CD14-positive monocyte (primary cell): ENCODE measurements at places on chromosomes 4 and X.
A peak's percentile ranks its signal among the peaks of the same experiment; 100 is the strongest.

DNA sequence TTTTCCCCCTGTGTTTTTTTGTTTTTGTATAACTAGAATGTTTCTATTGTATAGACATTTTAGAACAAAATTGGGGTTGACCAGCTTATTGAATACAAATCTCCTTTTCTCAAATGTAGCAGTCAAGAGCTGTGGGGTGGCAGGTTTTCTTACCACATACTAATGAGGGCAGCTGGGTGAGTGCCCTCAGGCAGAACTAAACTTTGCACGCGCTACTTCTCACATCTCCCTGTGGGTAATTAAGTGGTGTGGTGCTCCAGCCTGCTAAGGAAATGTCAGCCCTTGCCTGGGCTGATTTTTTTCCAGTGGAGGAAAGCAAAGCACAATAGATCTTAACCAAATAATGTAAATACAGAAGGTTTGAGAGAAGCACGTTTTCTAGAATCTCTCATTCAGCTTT lies 717.6 kb upstream of the TENM3 start:
- no peak for DNase-seq

DNA sequence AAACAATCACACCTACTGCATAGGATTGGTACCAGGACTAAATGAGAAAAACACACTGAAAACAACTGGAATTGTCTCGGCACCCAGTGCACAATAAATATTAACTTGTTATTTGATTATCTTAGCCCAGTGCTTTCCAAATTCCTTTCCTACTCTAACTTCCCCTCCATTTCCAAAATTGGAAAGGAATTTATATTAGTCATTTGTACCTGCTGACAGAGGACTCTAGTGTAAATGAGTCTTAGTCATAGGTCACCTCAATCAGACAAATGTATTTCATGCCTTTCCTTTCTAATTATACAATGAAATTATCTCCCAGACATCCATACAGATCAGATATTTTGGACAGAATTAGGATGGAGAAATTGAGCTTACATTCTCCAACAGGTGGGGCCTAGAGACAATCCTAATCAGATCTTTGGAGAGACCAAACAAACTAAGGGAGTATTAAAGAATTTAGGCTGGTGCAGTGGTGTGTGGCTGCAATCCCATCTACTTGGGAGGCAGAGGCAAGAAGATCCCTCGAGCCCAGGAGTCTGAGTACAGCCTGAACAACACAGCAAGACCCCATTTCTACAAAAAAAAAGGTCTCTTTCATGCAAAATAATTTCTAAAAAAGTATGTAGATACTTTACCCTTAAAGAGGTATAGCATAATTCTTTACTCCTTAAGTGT lies 10.1 kb downstream of the SH3D19 start:
- DNase-seq: no peak

DNA sequence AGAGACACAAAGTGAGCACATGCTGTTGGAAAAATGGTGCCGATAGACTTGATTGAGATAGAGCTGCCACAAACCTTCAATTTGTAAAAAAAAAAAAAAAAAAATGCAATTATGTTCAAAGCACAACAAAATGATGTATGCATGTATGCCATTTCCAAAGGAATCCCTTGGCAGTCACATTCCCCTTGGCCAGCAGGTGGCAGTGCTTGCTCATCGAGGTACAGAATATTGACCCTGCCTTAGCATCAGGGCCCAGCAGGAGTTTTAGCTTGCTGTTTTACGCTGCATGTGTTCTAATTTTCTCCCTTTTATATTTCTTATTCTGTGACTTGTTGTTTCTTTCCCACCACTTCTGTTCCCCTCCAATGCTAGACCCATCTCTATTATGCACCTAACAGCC lies 34.5 kb upstream of the CYBB start:
- DNase-seq: peak; percentile 76

DNA sequence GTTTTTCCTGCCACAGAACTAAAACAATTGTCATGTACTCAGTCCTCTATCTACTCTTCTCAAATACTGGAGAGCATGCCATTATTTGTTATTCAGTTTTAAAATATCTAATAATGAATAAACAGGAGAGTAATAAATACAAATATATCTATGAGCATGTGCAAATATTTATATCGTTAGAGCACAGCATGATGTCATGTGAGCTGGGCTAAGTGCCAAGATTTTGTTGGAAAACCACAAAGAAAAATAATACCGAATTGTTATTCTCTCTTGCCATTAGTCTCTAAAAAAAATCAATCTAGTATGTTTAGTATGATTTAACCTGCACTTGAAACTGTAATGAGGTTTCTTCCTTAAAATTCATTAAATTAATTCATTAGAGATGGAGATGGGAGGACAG lies 97.3 kb downstream of the DDX60 start:
- no peak for DNase-seq

DNA sequence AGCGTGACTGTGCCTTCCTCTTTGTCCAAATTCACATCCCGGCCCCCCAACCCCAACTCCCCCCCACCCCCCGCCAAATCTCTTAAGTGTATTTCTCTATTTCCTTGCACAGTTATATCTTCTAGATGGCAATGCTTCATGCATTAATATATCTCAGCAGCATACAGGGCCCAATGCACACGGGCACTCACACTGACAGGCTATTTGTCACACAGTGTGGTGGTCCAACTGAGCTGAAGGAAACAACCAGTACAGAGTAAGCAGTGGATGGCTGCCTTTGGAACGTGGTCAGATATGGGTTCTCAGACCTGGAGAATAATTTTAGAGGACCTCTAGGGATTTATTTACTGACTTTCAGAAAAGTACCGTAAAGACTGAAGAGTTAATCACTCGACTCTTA lies 681 bp downstream of the EXOC1 start:
- DNase-seq: no peak

- no peak for DNase-seq
These were observed 28.3 kb upstream of the PGRMC2 start for GRCh38 chr4:128315756-128316520.

DNA sequence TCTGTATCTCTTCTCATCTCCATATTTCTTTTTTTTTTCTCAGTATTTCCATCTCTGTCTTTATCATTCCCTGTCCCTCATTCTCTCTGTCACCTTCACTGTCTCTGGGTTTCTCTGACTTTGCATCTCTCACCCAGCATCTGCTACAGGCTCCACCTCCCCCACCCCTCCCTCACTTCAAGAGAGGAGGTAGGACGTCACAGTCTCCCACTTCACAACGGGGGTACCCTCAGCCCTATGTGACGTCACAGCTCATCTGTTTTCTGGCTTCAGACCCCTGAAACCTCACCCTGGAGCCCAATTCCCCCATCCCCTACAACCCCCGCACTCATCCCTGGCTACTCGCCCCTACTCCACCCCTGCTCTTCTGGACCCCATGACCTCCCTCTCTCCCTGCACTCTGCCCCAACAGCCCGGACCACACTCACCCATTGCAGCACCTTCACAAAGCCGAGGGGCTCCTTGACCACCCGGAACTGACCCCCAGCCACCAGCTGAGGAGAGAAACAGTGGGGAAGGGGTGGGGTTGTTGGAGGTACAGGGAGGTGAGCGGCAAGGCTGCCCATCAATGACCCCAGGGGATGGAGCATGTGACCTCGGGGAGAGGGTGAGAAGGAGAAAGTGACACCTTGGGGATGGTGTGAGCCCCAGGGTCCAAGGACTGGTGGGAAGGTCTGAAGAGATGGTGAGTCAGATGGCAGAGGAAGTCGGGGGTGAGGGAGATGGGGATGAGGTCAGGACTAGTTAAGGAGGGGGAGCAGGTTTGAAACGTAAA lies 1.3 kb downstream of the SYP start:
- DNase-seq: peak; percentile 28

DNA sequence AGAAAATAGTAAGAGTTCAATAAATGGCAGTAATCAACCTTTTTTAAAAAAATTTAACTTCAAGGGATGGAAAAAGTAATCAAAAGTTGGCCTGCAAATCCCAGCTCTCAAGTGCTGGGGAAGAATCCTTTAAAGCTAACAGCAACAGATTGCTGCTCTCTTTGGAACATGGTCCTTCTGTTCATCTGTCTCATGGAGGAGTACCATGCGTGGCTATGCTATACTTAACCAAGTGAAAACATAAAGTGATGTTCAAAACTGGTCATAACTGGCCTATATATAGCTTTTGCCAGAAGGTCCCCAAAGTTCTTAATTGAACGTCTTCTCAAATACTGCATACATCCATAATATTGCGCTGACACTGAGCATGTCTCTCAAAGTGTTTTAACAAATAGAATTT lies 154.4 kb downstream of the GABRB1 start:
- no peak for DNase-seq
